ENCODE measurements at places on chromosomes 6 and 20. TPM values are rescaled to one million over a fixed set of nuclear protein-coding genes. Genes with fewer than 3 reads are reported as not detected.

Gene PROCR
- total RNA-seq: 30.7 TPM

Gene RGS17
- 0.09 TPM for total RNA-seq

Gene PEX6
- 27.5 TPM for total RNA-seq

Gene TMEM244
- total RNA-seq: not detected

Gene FAM83C
- not detected for total RNA-seq

Gene COL19A1
- total RNA-seq: not detected

DNA sequence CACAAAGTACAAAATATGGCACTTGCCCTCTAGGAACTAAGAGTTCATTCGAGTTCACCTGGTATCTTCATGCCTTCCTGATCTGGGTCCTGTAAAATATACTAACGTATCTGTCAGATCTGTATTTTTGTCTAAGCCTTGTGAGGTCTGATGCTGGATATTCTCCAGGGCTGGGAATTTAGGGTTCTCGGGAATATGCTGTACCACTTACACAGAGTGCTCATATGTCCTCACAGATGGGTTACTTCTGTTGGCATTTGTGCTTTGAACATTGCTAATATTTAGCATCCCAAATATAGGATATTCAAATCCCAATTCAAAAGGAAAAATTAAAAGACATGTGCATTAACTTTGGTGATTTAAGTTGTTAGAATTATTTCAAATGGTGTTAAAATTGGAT is 122.0 kb downstream of the DNAH8 start:
- no peak for DNase-seq
- H3K4me1 ChIP-seq: no peaks in the 10 kb centered on the region
- H3K36me3 ChIP-seq: no peaks in the 10 kb centered on the region
- no peaks in the 10 kb centered on the region for H3K27me3 ChIP-seq
- H3K27ac ChIP-seq: no peak overlapping the region

DNA sequence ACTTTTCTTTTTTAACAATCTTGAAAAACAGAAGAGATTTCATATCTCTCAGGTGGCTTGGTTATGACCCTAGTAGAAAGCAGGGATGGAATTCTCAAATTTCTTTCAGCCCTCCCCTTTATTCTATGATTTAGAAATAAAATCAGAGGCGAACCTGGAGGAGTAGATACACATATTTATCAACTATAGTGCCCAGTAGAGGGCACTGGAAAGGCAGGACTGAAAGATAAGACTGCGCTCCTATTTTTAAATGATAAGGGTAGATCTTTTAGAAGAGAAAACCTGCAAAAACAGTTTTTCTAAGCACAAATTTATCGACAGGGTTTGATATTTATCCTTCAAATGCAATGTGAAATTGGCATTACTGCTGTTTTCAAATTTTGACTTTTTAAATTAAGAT is 1296.6 kb downstream of the EPHA7 start:
- no peak overlapping the region for H3K27ac ChIP-seq
- H3K4me1 ChIP-seq: no peaks in the 10 kb centered on the region
- no peaks in the 10 kb centered on the region for H3K27me3 ChIP-seq
- H3K36me3 ChIP-seq: peaks cover 7% of the 10 kb centered on the region

- no peak for DNase-seq
- H3K36me3 ChIP-seq: no peaks in the 10 kb centered on the region
- peaks cover 38% of the 10 kb centered on the region for H3K4me1 ChIP-seq
- peaks cover 8% of the 10 kb centered on the region for H3K27me3 ChIP-seq
- H3K27ac ChIP-seq: no peak overlapping the region
These were observed 3.3 kb downstream of the KCNS1 start for GRCh38 chr20:45097485-45098102.

All from HFFc6 (cell line).